ENCODE measurements at places on chromosomes 2 and 18. TPM values are rescaled to one million over a fixed set of nuclear protein-coding genes. Genes with fewer than 3 reads are reported as not detected.

- peaks cover 7% of the 10 kb centered on the region for H3K27me3 ChIP-seq
- no peaks in the 10 kb centered on the region for H3K36me3 ChIP-seq
- H3K4me3 ChIP-seq: no peak overlapping the region
- H3K27ac ChIP-seq: no peak overlapping the region
Observed at GRCh38 chr2:239507576-239508258, 106.9 kb upstream of the HDAC4 start.

- no peak overlapping the region for H3K27ac ChIP-seq
- no peaks in the 10 kb centered on the region for H3K27me3 ChIP-seq
- no peak for DNase-seq
- no peak overlapping the region for H3K4me3 ChIP-seq
- H3K4me1 ChIP-seq: no peaks in the 10 kb centered on the region
Observed at GRCh38 chr2:141438536-141438935, 692.3 kb downstream of the LRP1B start.

GRCh38 chr18:69985239-69985638 is 37.6 kb upstream of the CD226 start:
- H3K4me3 ChIP-seq: no peak overlapping the region
- no peak overlapping the region for H3K27ac ChIP-seq
- no peak for DNase-seq
- peaks cover 24% of the 10 kb centered on the region for H3K36me3 ChIP-seq

- peaks cover 29% of the 10 kb centered on the region for H3K4me1 ChIP-seq
- H3K4me3 ChIP-seq: no peak overlapping the region
- peaks cover 9% of the 10 kb centered on the region for H3K27me3 ChIP-seq
Observed at GRCh38 chr2:20516646-20517341, 69.9 kb downstream of the RHOB start.

GRCh38 chr2:74831693-74832530 is 2.0 kb upstream of the HK2 start:
- no peaks in the 10 kb centered on the region for H3K36me3 ChIP-seq
- H3K27me3 ChIP-seq: peaks cover 1% of the 10 kb centered on the region
- peak; percentile 72 for DNase-seq
- peak overlapping the region; percentile 56 for H3K4me3 ChIP-seq
- H3K4me1 ChIP-seq: peaks cover 39% of the 10 kb centered on the region

- H3K4me3 ChIP-seq: no peak overlapping the region
- H3K27ac ChIP-seq: no peak overlapping the region
- no peaks in the 10 kb centered on the region for H3K4me1 ChIP-seq
Observed at GRCh38 chr2:129708221-129708967, 271.1 kb upstream of the RAB6C start.

- DNase-seq: no peak
- H3K27ac ChIP-seq: no peak overlapping the region
- peaks cover 17% of the 10 kb centered on the region for H3K27me3 ChIP-seq
- H3K4me1 ChIP-seq: peaks cover 16% of the 10 kb centered on the region
Observed at GRCh38 chr2:109402180-109402579, 211.6 kb downstream of the SEPTIN10 start.

- peaks cover 12% of the 10 kb centered on the region for H3K4me1 ChIP-seq
- peaks cover 11% of the 10 kb centered on the region for H3K36me3 ChIP-seq
- H3K27me3 ChIP-seq: peaks cover 1% of the 10 kb centered on the region
- peak overlapping the region; percentile 96 for H3K4me3 ChIP-seq
- H3K27ac ChIP-seq: peak overlapping the region; percentile 85
Observed at GRCh38 chr2:28565720-28566295, 69.9 kb downstream of the PLB1 start.

- H3K27ac ChIP-seq: no peak overlapping the region
- H3K36me3 ChIP-seq: no peaks in the 10 kb centered on the region
- no peak overlapping the region for H3K4me3 ChIP-seq
- H3K4me1 ChIP-seq: no peaks in the 10 kb centered on the region
Observed at GRCh38 chr18:50331691-50332090, 43.2 kb upstream of the SKA1 start.

GRCh38 chr2:69966496-69966895 is 5.1 kb upstream of the ASPRV1 start:
- no peak overlapping the region for H3K27ac ChIP-seq
- peaks cover 20% of the 10 kb centered on the region for H3K27me3 ChIP-seq
- no peaks in the 10 kb centered on the region for H3K4me1 ChIP-seq
- H3K4me3 ChIP-seq: no peak overlapping the region
- DNase-seq: no peak

DNA sequence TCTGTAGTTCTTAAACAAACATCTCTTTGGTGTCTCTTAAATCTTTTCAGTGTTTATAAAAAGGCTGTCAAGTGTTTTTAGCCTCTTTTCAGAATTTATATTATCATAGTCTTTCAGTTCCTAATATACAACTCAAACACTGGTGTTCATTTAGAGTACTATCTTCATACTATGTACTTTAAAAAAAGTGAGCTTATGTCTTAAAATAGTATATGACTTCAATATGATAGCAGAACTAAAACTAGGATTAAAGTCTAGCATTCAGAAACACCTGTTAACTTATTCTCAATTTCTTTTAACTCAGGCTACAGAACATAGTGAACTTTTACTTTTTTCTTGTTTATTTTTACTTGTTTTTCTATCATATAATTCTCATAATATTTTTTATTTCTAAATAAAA is 14.7 kb upstream of the IKZF2 start:
- no peaks in the 10 kb centered on the region for H3K27me3 ChIP-seq
- H3K4me1 ChIP-seq: peaks cover 33% of the 10 kb centered on the region
- H3K36me3 ChIP-seq: no peaks in the 10 kb centered on the region
- no peak overlapping the region for H3K27ac ChIP-seq

DNA sequence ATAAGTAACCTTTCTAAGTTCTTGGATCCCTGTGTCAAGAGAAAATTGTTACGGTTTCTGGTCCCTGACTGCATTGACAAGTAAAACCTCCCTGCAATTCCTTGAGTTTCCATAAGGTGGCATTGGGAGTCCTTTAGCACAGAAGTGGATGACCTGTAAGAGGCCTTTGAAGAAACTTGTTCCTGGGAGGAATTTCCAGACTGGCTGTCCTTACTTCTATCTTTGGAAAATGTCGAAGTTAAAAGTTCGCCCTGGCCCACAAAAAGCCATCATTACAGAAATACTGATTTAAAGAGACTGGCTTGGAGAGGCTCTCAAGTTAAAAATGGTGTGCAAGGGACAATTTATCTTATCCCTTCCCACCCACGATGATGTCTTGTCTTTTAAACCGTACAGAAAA is 218.4 kb downstream of the CDH20 start:
- peak overlapping the region; percentile 37 for H3K4me3 ChIP-seq
- H3K4me1 ChIP-seq: peaks cover 17% of the 10 kb centered on the region
- H3K27me3 ChIP-seq: no peaks in the 10 kb centered on the region
- no peaks in the 10 kb centered on the region for H3K36me3 ChIP-seq

GRCh38 chr2:81225756-81226155 is 921.2 kb upstream of the LRRTM1 start:
- no peaks in the 10 kb centered on the region for H3K27me3 ChIP-seq
- no peak overlapping the region for H3K27ac ChIP-seq
- H3K4me3 ChIP-seq: no peak overlapping the region
- H3K4me1 ChIP-seq: no peaks in the 10 kb centered on the region

DNA sequence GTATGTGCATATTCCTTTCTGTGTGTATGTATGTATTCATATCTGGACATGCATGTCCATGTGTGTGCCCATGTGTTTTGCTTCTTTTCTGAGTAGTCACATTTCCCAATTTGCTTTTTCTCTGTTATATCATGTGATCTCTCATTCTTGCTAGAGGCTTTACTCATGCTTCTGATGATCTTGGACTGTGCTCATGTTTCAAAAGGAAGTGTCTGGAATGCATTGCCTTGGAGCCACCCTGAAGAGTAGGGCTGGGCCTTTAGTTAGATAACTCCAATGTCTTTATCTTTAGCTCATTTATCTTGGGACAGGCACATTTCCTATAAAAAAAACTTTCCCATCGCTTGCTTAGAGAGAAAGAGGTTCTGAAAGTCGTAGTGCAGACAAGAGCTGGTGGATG is 859.2 kb downstream of the CNTNAP5 start:
- no peaks in the 10 kb centered on the region for H3K36me3 ChIP-seq
- no peaks in the 10 kb centered on the region for H3K27me3 ChIP-seq
- no peak for DNase-seq
- no peak overlapping the region for H3K4me3 ChIP-seq

DNA sequence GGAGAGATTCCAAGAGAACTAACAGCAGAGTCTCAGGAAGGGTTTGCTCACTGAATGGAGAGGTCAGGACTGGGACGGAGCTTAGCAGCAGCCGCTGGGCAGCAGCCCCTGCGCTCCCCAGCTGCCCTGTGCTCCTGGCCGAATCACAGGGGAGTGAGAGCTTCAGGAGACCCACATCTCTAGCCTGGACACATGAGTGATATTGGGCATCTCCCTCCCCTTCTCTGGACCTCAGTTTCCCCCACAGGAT is 511 bp downstream of the MATN3 start:
- peaks cover 5% of the 10 kb centered on the region for H3K36me3 ChIP-seq
- H3K27ac ChIP-seq: no peak overlapping the region
- peak overlapping the region; percentile 74 for H3K4me3 ChIP-seq
- H3K27me3 ChIP-seq: peaks cover 12% of the 10 kb centered on the region
- H3K4me1 ChIP-seq: peaks cover 6% of the 10 kb centered on the region
- DNase-seq: no peak

- H3K27ac ChIP-seq: no peak overlapping the region
- no peak overlapping the region for H3K4me3 ChIP-seq
- H3K4me1 ChIP-seq: peaks cover 85% of the 10 kb centered on the region
- H3K27me3 ChIP-seq: peaks cover 25% of the 10 kb centered on the region
- peaks cover 11% of the 10 kb centered on the region for H3K36me3 ChIP-seq
- no peak for DNase-seq
Observed at GRCh38 chr2:66576311-66576560, 141.3 kb downstream of the MEIS1 start.

The SCLY gene
- 10.2 TPM for total RNA-seq

The IL18RAP gene
- total RNA-seq: not detected

The ALS2 gene
- total RNA-seq: 50.5 TPM

The C2orf66 gene
- not detected for total RNA-seq

The HES6 gene
- 0.66 TPM for total RNA-seq

The AQP12B gene
- total RNA-seq: not detected

The MRPS9 gene
- total RNA-seq: 22.4 TPM

The TCF23 gene
- not detected for total RNA-seq
